ENCODE measurements at places on chromosomes 13 and 19. TPM values are rescaled to one million over a fixed set of nuclear protein-coding genes. Genes with fewer than 3 reads are reported as not detected.
A peak's percentile ranks its signal among the peaks of the same experiment; 100 is the strongest.

DNA sequence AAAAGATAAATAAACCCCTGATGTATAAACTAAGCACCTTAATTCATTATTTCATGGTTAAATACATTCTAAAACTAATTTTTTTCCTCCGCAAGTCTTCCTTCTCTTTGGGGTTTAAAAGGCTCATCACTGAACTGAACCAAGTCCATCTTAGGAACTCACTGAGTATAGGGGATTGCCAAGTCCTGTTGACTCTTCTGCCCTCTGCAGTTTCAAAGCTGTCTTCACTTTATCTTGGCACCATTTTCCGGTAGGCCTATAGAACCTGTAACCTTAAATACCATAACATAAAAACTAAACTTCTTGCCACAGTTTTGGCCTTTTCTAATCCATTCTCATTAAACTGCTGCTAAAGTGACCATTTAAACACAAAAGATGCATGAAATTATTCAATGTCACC lies 66.5 kb upstream of the USPL1 start:
- H3K36me3 ChIP-seq: peaks cover 10% of the 10 kb centered on the region
- DNase-seq: no peak
- no peak overlapping the region for H3K4me3 ChIP-seq

Gene CCL25
- total RNA-seq: not detected

DNA sequence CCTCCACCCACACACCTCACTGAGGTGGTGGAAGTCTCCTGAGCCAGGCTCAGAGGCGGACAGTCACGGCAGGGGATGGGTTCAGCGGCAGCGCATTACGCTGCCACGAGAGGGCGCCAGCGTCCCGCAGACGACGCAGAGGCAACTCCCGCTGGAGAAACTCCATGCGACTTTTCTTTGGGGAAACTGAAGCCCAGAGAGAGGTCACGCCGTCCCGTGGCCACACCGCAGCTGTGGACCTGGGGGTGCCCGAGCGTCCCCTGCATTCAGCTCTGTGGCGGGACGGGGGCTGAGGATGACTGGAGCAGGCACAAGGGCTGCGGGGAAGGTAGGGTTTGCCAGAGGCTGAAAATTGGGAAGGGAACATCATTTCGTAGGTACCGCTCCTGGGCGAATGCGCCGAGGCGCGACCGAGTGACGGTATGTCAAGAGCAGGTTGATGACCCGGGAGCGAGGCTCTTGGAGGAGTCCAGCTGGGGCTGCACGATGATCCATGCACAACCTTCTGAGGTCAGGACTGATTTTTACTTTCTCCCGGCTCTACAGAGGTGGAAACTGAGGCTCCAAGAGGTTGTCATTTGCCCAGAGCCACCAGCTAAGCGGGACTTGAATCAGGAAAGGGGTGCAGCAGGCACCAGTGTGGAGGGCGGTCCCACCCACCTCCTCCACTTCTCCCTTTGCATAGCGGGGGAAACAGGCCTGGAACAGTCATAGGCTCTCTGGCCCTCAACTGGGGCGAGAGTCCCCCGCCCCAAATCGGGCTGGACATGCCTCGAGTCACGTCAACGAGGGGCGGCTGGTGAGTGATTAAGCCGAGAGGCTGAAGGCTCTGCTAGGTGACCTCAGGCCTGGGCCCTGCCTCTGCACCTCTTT lies 690 bp upstream of the ARRDC2 start:
- H3K27me3 ChIP-seq: peaks cover 1% of the 10 kb centered on the region
- peak overlapping the region; percentile 94 for H3K4me3 ChIP-seq
- H3K4me1 ChIP-seq: no peaks in the 10 kb centered on the region
- H3K36me3 ChIP-seq: no peaks in the 10 kb centered on the region
- peak overlapping the region; percentile 88 for H3K27ac ChIP-seq

DNA sequence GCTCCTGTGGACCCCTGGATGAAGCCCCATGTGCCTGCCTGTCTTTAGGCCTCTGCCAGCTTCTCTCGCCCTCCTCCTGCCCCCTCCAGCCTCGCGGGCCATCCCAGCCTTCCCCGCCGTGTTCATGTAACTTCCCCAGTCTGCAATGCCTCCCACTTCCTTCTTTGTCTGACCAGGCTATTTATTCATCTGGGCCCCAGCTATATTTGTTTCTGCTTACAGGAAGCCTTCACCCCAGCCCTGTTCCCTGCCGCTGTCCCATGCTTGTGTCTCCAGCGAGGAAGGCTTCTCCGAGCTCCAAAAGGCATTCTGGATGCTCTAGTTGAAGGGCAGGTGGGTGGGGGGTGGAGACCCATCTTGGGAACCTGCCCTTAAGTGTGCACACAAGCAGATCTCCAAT lies 7.9 kb upstream of the C3 start:
- no peak for DNase-seq
- no peak overlapping the region for H3K4me3 ChIP-seq
- no peak overlapping the region for H3K27ac ChIP-seq

Gene C19orf53
- total RNA-seq: 68.3 TPM

Gene SDHAF1
- total RNA-seq: 17.7 TPM

DNA sequence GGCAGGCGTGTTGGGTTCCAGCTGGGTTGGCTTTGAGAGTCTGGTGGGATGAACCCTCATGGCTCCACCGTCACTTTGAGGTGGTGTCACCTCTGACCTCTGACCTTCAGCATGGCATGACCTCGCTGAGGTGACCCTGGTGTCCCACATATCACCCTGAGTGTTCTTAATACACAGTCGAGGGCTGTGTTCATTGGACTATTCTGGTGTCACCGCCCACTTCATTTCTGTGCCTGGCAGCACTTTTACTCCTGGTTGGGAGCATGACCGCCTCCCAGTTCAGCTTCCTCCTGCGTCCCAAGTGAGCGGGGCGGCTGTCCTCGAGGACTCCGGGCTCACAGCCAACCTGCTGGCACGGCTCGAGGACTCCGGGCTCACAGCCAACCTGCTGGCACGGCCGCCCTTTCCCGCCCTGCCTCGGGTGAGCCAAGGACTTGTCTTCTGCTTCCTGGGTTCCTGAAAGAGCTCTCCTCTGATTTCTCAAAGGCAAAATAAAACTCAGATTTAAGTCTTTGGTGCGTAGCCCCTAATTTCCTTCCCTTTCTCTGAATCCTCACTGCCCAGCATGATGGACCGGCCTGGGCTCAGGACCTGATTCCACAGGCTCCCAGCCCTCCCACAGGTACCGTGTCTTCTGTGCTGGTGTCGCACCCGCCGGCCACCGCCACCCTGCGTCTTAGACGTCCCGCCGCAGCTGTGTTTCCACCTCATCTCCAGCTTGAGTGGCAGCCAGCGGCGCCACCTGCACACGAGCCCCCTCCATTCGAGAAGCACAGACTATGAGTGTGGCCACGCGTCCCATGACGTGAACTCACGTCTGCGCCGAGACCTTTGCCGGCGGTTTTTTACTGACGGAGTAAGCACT lies 10.4 kb downstream of the ATP4B start:
- H3K27ac ChIP-seq: no peak overlapping the region
- no peak overlapping the region for H3K4me3 ChIP-seq
- H3K36me3 ChIP-seq: peaks cover 14% of the 10 kb centered on the region
- peaks cover 2% of the 10 kb centered on the region for H3K27me3 ChIP-seq
- H3K4me1 ChIP-seq: no peaks in the 10 kb centered on the region

- no peak overlapping the region for H3K27ac ChIP-seq
- no peak overlapping the region for H3K4me3 ChIP-seq
- no peaks in the 10 kb centered on the region for H3K4me1 ChIP-seq
- DNase-seq: no peak
- H3K27me3 ChIP-seq: peaks cover 2% of the 10 kb centered on the region
These were observed 7.8 kb upstream of the SPRY2 start for GRCh38 chr13:80348750-80349149.

DNA sequence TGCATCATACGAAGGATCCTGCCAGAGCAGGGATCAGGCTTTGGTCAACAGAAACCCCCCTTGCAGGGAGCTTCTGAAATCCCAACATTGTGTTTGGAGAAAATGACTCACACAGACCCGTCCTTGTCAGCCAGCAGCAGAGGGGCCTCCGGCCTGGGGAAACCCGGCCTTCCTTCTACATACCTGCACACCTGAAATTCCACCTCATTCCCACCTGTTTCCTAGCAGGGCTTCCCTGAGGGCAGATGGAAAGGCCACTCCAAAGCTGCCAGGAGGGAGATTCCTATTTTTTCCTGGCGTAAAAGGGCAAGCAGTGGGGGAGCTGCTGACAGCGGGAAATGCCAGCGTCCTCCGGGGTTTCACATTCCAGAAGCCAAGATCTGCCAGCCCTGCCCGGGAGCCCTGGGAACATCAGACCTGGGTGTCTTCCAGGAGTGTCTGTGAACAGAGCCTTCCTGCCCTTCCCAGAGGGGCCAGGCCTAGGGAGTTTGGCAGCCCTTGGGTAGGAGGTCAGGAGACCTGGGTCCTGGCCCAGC lies 3.0 kb upstream of the IGFL1 start:
- DNase-seq: no peak
- H3K36me3 ChIP-seq: no peaks in the 10 kb centered on the region
- no peak overlapping the region for H3K27ac ChIP-seq
- H3K4me1 ChIP-seq: no peaks in the 10 kb centered on the region
- H3K4me3 ChIP-seq: no peak overlapping the region

DNA sequence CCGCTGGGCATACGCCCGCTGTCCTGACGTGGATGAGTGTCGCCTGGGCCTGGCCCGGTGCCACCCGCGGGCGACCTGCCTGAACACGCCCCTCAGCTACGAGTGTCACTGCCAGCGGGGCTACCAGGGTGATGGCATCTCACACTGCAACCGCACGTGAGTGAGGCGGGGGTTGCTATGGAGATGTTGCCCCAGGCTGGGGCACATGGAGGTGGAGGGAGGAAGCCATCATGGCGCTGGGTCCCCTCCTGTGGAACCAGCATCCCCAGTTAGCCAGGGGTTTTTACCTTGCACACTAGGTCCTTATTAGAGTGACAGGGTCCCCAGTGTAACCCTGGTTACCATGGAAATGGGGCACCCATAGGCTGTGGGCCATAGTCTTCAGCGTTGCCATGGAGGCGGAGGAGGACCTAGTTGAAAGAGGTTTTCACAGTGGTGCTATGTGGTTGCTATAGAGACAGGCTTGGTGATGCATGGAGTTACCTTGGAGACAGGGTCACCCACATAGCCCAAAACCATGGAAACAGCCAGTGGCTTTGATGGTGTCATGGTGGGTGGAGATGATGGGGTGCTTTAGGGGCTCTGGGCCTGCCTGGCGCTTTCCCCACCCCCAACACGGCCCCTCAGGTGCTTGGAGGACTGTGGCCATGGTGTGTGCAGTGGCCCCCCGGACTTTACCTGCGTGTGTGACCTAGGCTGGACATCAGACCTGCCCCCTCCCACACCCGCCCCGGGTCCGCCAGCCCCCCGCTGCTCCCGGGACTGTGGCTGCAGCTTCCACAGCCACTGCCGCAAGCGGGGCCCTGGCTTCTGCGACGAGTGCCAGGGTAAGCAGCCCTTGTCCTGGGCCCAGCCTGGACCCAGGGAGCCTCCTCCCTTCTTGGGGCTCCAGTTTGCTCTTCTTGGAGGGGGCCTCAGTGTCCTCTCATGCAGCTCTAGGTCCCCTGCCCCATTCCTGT lies 27.1 kb downstream of the MEGF8 start:
- no peak overlapping the region for H3K4me3 ChIP-seq
- peaks cover 14% of the 10 kb centered on the region for H3K36me3 ChIP-seq
- no peak overlapping the region for H3K27ac ChIP-seq
- H3K27me3 ChIP-seq: peaks cover 9% of the 10 kb centered on the region

- H3K4me3 ChIP-seq: no peak overlapping the region
- no peaks in the 10 kb centered on the region for H3K36me3 ChIP-seq
- no peak for DNase-seq
- peaks cover 2% of the 10 kb centered on the region for H3K27me3 ChIP-seq
These were observed 58.5 kb upstream of the SLITRK1 start for GRCh38 chr13:83940742-83941141.

- no peak overlapping the region for H3K27ac ChIP-seq
- peaks cover 5% of the 10 kb centered on the region for H3K27me3 ChIP-seq
- H3K4me3 ChIP-seq: no peak overlapping the region
- no peak for DNase-seq
These were observed 8.6 kb downstream of the MAN2B1 start for GRCh38 chr19:12657966-12658365.

DNA sequence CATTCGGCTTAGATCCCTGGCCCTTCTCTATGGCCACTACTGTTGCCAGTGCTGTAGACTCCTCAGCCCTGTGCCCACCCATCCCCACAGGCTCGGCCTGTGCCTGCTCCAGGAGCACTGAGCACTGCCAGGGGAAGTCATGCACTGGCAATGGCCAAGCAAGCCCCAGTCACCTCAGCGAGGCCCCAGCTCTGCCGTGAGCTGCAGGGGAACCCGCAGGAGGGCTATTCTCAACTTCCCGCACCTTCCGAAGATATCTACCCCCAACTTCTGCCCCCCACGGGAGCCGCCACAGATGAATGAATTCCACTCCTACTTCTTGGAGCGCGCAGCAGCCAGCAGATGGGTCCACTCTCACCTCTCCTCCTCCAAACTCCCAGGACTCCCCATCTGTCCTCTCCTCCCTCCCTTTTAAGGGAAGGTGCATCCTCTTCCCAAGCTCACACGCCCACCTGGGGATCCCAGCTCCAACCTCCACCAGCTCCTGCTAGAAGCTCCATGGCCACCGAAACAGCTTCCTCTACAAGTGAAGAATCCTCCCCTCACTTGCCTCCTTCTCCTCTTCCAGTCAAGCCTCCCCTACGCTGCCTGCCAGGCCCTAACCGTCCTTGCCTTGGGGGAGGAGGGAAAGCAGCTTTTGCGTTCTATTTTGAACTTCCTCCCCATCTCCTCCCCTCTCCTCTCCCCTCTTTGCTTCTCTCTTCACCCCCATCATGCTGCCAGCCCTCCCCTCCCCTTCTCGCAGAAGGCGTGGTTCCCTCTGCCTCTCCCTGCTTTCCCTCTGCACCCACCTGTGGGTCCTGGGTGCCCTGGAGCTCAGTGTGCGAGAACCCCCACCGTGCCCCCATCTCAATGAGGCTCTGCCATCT lies 52.2 kb downstream of the PEPD start:
- H3K4me3 ChIP-seq: peak overlapping the region; percentile 68
- peaks cover 35% of the 10 kb centered on the region for H3K4me1 ChIP-seq

Gene ZNF540
- 2.7 TPM for total RNA-seq

Gene FCAR
- total RNA-seq: not detected

Gene SIGLEC12
- total RNA-seq: not detected

GRCh38 chr13:114102521-114103288 lies 29.7 kb downstream of the RASA3 start:
- no peaks in the 10 kb centered on the region for H3K36me3 ChIP-seq
- H3K4me3 ChIP-seq: no peak overlapping the region
- peaks cover 16% of the 10 kb centered on the region for H3K4me1 ChIP-seq
- no peak for DNase-seq

Gene BEST2
- not detected for total RNA-seq

DNA sequence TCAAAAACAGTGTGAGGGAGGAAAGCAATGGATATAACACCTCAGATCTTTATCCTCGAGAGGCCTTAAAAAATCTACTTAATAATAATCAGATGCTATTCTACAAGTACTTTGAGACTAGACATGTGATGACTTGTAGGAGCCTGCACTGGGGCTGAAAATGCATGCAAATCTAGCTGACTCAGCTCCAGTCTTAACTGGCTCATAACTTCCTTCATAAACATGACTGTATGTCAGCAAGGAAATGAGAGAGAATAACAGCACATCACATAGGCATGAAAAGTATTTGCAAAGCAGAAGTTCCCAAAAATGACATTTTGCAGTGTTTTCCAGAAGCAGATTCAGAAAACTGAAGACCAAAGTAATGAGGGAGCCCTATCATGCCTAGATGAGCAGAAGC lies 38.1 kb downstream of the PSG5 start:
- no peak overlapping the region for H3K4me3 ChIP-seq
- H3K4me1 ChIP-seq: no peaks in the 10 kb centered on the region
- H3K27me3 ChIP-seq: peaks cover 6% of the 10 kb centered on the region
- H3K27ac ChIP-seq: no peak overlapping the region
- DNase-seq: no peak

GRCh38 chr13:21686751-21687391 lies 16.0 kb downstream of the FGF9 start:
- H3K27ac ChIP-seq: no peak overlapping the region
- no peaks in the 10 kb centered on the region for H3K4me1 ChIP-seq
- no peak for DNase-seq
- peaks cover 8% of the 10 kb centered on the region for H3K36me3 ChIP-seq

Measured in glutamatergic neuron (in vitro differentiated cells).